Caudate nucleus (tissue), 63 donors: ENCODE measurements at places on chromosomes 4 and X.

DNA sequence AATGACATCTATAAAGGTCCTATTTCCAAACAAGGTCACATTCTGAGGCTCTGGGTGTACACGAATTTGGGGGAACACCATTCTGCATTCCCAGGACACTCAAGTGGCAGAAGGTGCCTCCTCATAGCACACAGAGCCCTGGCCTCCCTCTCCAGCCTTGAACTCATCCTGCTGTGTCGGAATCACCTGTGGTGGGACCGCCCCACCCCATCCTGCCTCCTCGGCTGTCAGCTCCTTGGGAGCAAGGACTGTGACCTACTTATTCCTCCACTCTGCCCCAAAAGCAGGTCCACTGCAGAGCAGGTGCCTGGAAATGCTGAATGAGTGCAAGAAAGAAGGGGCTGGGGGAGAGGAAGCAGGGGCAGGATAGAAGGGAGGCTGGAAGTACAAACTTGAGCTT, 33.5 kb downstream of the HTRA3 start:
- no peak for DNase-seq

GRCh38 chrX:135632353-135632752, 81.1 kb upstream of the CT45A1 start:
- no peak for DNase-seq

DNA sequence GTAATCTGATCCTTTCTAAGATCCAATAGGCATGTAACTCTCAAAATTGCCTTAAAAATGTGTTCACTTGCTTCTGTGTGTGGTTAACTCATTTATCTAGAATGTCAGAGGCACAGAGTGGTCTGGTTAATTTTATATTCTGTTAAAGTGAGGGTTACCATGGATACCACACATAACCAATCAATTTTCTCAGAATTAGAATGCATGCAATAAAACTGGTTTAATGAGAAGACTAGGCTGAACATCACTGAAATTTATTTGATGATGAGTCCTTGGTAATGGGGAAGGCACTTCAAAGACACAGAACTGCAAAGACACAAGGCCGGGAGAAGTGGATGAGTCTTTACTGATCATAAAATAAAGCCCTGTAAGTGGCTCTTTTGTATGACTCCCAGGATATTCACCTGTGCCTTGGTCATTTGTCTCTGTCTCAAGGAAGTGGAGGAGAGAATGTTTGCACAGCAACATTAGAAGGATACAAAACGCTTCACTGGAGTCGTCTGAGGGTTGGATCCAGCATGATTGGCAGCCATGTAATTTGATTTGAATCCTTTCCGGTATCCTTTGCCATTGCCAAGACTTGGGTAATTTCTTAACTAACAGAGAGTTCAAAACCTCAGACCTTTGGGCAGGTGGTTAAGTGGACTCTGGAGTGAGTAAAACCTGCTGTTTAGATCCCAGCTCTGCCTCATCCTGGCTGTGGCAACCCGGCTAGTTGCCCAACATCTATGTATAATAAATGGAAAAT, 94.0 kb upstream of the RBPJ start:
- no peak for DNase-seq

DNA sequence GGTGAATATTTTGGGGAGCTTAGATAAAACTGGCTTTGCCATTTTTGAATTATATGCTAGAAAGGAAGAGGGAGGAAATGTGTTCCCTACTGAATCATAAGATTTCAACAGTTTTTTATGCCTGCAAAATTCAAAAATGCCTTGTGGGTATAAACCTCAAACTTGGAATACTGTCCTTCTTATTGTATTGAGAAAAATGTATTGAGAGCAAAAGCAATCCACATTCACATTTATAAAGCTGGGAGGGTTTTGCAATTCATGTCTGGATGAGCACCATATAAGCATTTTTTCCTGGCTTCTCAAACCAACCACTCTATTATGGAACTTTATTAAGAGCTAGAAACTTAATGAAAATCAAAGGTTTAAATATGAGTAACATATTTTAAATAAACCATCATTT, 289.8 kb downstream of the PCDH7 start:
- no peak for DNase-seq

DNA sequence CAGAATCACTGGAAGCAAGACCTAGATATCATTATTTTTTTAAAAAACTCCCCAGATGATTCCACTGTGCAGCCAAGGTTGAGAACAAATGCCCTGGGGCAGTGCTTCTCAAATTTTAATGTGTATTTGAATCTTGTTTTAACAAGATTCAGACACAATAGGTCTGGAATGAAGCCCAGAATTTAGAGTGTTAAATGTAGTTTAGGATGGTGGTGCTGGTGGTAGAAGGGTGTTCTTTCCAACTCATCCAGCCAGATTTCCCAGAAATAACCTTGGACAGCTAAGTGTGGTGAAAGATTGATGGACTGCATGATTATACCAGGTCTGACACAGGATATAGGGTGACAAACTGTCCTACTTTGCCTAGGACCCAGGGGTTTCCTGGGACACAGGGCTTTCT, 120.1 kb upstream of the MED14 start:
- no peak for DNase-seq

DNA sequence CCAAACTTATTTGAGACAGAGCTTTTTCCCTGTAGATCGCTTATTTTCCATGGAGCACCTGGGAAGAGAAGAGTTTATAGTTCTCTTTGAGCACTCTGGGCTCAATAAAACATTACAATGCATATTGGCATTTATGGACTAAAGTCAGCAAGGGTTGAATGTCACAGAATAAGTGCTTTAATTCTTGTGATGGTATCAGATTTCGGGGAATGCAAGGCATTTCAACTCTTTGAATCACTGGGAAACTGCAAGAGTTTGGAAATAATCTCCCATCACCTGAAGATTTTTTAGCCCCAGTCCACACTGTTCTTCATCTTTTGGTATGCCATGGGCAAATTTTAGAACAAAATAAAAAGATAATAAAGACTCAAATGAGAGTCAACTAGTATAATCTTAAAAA, 111.5 kb upstream of the WDFY3 start:
- DNase-seq: no peak

- no peak for DNase-seq
Observed at GRCh38 chrX:31271615-31272471, 200.0 kb upstream of the FTHL17 start.

GRCh38 chr4:40736910-40737309, 12.8 kb upstream of the NSUN7 start:
- no peak for DNase-seq

DNA sequence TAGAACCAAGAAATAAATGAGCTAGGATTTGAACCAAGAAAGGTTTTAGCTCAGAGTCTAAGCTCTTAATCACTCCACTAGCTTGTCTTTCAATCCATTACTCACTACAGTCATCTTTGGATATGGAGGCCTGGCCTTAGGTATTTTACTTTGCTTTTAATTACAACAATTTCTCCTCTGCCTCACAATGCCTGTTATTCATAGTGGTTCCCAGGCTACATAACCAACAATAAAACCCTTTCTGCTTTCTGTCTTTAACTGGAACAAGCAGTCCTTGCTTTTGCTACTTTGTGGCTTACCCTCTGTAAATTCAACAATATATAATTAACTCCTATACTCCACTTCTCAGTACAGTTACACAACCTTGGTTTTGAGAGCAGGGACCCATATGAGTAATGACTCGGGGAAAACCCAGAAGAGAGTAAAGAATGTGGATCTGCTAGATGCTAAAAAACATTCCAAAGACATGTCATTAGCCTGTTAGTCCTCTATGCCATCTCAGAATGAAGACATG, 94.7 kb upstream of the NAP1L5 start:
- DNase-seq: no peak
